Stimulated activated CD4-positive, alpha-beta T cell treated with anti-CD3 and anti-CD28 coated beads, TNF-alpha, amount 100 ng/mL, for 1 hour (primary cell): ENCODE measurements at places on chromosomes 5 and 9.

DNA sequence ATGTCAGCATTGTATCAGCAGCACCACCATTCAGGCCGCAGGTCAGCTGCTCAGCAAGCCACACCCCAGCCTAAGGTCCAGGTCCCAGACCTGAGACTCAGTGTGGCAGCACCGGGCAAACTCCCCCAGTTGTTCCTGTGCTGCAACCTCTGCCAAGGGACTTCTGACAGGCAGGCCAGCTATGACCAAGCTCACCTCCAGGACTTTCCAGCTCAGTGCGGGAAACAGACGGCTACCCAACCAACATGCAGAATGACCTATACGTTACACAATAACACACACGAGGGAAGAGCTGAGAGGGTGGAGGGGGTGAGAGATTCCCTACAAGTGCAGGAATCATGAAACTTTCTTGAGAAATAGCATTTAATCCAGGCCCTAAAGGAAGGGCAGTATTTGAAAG, 143.7 kb downstream of the FSTL4 start:
- DNase-seq, result no peak

GRCh38 chr5:130316971-130317680, 412.9 kb downstream of the CHSY3 start:
- DNase-seq, result no peak

- DNase-seq, result no peak
These were observed 26.3 kb downstream of the ARSB start for GRCh38 chr5:78958672-78959445.

GRCh38 chr9:9746826-9747225, 866.0 kb downstream of the PTPRD start:
- DNase-seq, result no peak

DNA sequence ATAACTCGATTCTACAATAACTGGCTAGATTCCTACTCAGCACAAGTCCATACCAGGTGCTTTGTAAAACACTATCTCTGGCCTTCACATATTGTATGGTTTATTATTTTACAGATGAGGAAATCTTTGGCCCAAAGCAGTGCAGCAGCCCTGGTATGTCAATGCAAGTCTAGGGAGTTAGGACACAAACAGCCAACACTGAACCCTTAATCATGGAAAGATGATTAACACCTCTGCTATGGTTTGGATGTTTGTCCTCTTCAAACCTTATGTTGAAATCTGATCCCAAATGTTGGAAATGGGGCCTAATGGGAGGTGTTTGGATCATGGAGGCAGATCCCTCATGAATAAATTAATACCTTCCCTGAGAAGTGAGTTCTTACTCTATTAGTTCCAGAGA, 76.6 kb downstream of the MAPKAP1 start:
- no peak for DNase-seq

- DNase-seq, result no peak
These were observed 40.6 kb downstream of the ZNF484 start for GRCh38 chr9:92837191-92837590.

GRCh38 chr9:137454145-137454596, 5.0 kb downstream of the NSMF start:
- no peak for DNase-seq

DNA sequence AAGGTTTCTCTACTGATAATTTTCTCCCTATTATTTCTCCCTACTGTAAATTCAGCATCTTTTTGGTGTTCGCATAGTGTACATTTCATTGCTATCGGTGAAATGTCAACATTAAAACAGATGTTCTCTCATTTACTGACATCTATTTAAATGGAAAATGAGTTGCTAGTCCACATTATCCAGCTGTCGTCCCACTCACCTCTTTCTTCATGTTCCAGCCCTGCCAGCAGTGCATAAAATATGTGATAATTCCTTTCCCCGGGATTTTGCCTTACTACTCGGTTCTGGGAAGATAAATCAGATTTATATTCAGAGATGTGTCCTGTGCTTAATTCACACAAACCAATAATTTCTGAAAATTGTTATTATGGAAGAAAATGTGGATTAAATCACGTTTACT, 155.8 kb downstream of the MYO10 start:
- no peak for DNase-seq

DNA sequence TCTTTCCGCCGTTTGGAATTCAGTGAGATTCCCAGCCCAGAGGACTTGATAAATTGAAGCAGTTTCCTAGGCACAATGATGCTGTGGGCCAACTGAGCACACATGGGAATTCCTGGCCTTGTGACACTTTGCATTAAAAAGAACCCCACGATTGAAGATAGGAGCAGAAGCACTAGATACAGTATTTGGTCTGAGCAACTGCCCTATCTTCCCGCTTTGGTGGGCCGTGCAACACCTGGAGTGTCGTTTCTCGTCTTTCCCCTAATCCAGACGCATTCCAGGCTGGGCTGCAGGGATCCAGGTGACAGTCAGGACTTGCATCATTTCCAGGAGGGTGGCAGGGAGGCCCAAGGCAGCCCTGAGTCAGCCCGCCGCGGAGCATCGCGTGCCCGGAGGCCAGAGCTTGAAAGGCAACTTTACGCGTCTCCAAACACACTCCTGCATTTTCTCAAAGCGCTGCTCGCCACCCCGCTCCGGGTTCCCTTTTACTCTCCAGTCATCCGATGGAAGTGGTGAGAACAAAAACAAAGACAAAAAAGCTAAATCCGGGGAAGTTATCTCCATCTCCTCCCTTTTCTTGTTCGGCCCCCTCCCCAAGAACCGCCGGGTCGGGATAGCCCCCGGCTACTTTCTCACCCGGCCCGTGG, 753 bp upstream of the STC2 start:
- DNase-seq, result no peak

DNA sequence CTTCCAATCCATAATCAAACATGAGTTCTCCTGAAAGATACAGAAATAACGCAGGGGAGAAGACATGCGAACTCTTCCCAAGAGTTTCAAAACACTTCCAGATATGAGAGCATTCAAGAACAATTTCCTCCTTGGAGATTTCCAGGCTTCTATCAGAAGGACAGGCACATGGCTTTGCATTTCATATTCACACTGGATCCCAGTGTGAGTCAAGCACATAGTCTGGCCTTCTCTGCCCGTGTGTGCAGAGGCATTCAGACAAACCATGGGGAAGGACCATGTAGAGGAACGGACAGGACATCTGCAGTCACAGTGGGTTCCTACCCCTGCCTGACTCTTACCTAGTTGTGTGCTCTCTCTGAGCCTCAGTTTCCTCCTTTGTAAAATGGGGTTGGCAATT, 384.5 kb downstream of the NTRK2 start:
- DNase-seq, result no peak

DNA sequence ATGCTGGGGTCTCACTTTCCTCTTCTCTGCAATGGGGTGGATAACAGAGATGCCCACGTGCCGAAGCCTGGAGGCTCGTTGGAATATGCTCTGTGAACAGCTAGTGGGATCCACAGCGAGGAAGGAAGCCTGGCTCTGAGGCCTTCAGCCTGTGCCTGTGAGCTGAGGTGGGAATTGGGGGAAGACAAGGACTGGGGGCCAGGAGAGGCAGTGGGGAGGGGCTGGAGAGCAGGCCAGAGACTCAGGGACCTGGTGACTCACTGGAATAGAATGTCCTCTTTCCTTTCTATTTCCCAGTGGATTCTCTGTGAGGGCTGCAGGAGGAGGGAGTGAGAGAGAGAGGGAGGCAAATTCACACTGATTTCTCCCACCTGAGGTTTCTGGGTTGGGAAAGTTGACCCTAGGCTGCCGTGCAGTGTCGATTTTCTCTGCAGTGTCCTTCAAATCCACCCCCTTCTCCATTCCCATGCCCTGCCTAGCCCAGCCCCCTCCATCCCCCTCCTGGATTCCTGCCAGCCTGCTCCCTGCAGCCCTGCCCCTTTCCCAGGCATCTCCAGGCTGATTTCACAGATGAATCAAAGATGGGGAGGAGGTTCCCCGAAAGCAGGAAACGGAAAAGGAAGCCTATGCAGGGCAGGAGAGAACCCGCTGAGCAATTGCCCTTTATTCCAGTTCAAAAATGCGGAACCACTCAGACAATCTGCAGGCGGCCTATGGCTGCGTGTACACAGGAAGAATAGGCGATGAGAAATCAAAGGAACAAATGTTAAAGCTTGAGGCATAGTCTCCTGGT, 1.4 kb upstream of the SPAAR start:
- no peak for DNase-seq

DNA sequence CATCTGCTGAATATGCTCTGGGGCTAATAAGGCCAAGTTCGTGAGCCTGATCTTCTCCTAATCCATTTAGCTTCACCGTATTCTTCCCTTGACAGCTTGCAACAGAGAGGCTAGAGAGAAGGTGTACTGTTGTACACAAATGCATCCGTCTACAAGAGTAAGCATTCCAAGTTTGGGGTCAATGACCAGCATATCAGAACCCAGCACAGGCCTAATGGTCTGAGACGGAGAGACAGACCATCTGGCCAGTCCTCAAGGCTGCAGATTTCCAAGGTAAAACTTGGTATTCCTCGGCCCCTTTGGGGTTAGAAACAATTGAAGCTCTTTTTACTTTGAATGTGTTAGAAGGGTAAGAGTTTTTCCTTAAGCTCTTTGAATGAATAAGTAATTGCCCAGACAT, 481.2 kb upstream of the KLF4 start:
- no peak for DNase-seq

- DNase-seq, result no peak
These were observed 229.7 kb downstream of the MRPS30 start for GRCh38 chr5:45038366-45038987.

DNA sequence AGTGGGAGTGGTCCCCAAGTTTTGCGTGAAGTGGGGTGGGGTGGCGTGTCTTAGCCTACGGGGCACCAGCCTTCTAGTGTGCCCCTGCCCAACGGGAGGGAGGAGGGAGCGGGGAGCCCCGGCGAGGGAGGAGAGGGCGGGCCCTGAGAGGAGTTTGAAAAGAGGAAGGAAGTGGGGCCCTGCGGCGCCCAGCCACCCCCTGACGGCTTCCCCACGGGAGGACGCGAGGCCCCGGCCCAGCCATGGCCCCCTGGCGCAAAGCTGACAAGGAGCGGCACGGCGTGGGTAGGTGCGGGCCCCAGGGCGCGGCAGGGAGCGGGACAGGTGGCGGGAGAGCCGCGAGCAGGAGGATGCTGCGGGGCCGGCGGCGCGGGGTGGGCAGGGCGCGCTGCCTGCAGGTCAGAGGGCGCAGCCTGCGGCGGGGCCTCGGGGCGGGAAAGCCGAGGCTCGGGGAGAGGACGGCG, at the start of gene DOCK2:
Gene DOCK2, plus strand, starts transcription at position 191 of the 464 bp plus-strand sequence. Its CDS starts 52 bp downstream, at position 243.
- peak; percentile 52 for DNase-seq

DNA sequence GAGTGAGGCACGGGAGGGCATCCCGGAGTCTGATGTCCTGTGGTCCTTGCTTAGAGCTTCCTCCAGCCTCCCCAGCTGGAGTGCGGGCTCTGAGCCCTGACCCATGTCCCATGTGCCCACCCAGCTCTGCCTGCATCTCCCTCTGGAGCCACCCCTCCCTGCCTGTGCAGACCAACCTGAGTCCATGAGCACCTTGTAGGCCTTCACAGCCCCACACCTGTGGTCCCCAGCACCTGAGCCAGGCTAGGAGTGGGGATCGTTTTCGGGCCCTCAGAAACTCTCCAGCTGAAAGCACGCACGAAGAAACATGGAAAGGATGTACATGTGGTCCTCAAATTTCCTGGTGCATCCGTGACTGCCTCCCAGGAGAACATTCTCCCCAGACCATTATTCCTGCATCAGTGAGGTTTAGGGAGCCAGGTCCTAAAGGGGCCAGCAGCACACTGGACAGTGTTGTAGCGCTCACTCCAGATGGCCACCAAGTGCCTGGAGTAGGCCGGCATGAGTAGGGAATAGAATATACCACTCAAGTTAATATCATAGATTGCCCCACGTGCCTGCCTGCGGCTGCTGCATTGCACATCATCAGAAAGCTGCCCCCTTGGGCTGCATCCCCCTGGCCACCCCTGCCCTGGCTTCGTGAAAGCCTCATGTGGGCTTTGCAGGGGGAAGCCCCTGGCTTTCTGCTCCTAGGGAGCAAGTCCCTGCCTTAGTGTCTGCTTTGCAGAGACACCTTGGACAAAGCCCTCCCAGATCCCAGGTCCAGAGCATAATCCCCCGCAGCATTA, 80.6 kb downstream of the WNK2 start:
- DNase-seq, result no peak
